ENCODE measurements at places on chromosomes 5 and 9.
A peak's percentile ranks its signal among the peaks of the same experiment; 100 is the strongest.

- DNase-seq = no peak
Measured at GRCh38 chr9:20358207-20358606, 264.1 kb downstream of the MLLT3 start.

DNA sequence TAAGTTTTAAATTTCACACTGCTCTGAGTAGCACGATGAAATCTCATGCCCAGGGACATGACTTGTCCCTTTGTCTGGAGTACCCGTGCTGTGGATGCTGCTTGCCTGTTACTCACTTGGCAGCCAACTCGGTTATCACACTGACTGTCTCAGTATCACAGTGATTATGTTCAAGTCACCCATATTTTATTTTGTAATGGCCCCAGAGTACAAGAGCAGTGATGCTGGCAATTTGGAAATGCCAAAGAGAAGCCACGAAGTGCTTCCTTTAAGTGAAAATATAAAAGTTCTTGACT lies 22.8 kb upstream of the SCGB3A2 start:
- no peak for DNase-seq

- DNase-seq = no peak
Measured at GRCh38 chr9:9124616-9125015, 1325.0 kb upstream of the DMAC1 start.

DNA sequence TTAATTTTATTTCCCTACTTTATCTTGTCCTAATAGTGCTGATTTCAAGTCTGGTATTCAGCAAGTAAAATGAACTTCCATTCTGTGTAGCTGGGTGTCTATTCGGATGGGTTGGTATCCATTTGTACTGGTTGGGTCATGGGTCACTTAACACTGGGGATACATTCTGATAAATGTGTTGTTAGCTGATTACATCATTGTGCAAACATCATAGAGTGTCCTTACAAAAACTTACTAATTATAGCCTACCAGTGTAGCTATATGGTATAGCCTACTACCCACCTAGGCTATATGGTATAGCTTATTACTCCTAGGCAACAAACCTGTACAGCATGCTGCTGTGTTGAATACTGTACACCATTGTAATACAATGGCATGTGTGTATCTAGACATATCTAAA lies 1373.7 kb upstream of the DMAC1 start:
- DNase-seq = no peak

DNA sequence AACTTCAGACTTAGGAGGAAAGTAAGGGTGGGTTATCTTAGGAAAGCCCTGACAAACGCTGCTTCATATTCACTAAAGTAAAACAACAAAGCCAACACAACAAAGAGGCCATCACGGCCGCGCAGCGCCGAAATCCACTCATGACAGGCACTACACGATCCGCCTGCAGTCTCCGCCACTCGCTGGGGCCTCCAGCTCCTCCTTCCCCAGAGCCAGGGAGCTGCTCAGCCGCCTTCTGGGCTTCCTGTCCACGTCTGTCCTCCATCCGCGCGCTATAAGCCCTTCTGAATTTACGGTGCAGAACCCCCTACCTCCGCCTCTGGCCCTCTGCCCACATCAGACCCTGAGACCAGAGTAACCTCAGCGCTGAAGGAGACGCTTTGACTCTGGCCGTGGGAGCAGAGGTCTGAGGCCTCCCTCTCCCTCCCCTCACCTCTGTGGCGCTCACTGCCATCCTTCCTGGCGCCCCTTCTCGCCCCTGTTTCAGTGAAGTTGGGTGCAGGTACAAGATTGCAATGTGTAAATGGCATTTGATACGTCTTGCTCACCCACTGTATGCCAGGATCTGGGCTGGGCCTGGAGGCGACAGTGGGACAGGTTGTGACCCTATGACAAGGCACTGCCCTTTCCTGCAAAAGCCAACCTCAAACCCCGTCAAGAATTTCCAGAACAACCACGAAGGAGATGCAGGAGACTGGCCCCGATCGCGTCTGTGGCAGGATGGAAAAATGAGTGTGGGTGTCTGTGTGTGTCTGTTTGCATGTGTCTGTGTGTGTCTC lies 74.9 kb upstream of the PHYKPL start:
- no peak for DNase-seq

GRCh38 chr5:73103870-73104299 lies 16.5 kb upstream of the TMEM171 start:
- DNase-seq = no peak

- DNase-seq = no peak
Measured at GRCh38 chr5:85278193-85278592, 893.5 kb upstream of the EDIL3 start.

- no peak for DNase-seq
Measured at GRCh38 chr5:57033103-57033502, 81.2 kb upstream of the MIER3 start.

DNA sequence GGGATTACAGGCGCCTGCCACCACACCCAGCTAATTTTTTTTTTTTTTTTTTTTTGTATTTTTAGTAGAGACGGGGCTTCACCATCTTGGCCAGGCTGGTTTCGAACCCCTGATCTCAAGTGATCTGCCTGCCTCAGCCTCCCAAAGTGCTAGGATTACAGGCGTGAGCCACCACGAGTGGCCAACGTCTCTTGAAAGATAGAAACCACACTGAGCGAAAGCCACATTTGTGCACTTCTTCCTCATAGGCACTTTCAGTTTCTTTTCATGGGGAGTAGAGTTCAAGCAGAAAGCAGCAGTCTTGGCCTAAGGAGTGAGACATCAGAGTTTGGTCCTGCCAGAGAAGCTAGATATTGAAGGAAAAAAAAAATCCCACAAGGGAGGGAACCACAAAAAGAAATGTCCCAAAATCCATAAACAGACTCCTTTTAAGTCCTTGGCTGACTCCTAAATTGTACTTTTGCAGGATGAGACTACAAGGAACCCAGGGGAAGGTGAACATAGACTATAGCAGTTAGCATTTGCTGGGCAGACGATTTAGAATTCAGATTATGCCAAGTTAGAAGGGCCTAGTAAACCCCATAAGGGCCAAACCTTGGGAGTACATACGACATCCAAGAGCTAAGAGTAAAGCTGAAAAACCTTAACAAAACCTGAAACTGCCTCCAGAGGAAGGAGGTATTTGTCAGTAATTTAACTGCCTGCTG lies 43.9 kb upstream of the GLIPR2 start:
- peak; percentile 8 for DNase-seq

- DNase-seq = no peak
Measured at GRCh38 chr9:117412006-117412715, 2.7 kb downstream of the ASTN2 start.

GRCh38 chr9:113219186-113219936 lies 1.7 kb downstream of the FKBP15 start:
- no peak for DNase-seq

DNA sequence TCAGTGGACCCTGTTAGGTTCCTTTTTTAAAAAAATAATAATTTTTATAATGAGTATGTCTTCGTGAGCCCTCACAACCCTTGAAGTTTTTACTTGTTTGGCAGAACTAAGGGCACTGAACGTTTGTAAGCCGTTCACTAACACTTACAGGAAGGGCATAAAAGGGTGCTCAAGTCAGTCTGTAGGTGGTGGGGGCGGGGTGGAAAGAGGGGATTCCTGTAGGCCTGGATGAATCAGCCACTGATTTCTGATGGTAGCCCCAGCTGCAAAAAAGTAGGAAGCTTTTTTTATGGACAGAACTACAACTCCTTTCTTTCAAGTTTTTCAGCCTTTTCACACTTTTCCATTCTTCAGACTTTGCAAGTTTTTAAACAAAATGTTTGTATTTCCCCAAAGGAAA lies 35.8 kb downstream of the PIK3R1 start:
- DNase-seq = peak; percentile 48

- no peak for DNase-seq
Measured at GRCh38 chr9:95505072-95505716, 11.6 kb downstream of the PTCH1 start.

DNA sequence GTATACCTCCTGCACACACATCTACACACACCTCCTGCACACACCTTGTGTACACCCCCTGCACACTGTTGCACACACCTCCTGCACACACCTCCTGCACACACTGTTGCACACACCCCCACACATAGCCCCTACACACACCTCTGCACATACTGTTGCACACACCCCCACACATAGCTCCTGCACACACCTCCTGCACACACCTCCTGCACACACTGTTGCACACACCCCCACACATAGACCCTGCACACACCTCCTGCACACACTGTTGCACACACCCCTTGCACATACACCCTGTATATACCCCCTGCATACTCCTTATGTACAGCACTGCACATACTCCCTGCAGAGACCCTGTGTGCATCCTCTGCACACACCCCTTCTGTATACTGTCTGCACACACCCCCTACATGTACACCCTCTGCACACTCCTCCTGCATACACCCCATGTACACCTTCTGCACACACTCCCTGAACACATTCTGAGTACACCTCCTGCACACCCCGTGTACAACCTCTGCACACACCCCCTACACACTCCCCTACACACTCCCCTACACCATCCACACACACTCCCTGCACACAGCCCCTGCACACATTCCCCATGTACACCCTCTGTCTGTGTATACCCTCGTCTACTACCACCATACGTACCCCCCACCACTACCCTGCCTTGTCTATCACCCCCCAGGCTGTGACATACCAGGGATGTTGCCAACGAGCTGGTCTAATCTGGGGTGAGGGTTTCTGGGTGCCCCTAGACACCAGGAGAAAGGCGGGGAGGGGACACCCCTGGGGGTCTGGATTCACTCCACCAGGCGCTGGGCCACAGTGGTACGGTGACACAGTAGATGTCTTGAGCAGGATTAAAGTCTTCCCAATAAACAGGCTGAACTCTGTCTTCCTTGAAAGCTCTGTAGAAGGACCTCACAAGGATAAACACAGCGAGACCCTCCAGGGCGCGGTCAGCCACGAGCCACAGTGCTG lies 1.1 kb upstream of the CEP72 start:
- DNase-seq = no peak

GRCh38 chr5:19546521-19546920 lies 441.5 kb downstream of the CDH18 start:
- no peak for DNase-seq

GRCh38 chr5:176361437-176362232 lies at the start of gene KIAA1191:
Gene KIAA1191 (minus strand): TSS chr5:176361764. CDS start chr5:176359508, 2,256 bp downstream.
- peak; percentile 87 for DNase-seq

GRCh38 chr5:150509992-150510391 lies 2.1 kb downstream of the NDST1 start:
- no peak for DNase-seq

- peak; percentile 53 for DNase-seq
Measured at GRCh38 chr5:138753794-138754698, 821 bp downstream of the CTNNA1 start.

- no peak for DNase-seq
Measured at GRCh38 chr9:33416996-33417395, 14.6 kb upstream of the AQP7 start.

DNA sequence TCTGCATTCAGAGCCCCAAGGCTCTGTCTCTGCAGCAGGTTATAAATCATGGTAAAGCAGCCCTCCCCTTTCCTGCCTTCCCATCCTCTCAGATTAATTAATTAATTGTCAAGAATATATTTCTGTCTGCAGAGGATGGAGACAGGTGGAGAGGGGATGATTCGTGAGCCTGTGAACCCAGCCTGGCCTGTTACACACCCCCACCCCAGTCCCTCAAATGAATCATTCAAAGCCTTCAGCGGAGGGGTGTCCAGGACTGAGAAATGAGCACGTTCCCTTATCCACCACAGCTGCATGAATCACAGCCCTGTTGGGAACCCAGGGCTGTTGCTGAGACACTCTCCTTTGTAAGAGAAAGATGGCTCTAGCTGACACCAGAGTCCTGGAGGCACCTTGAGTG lies 56.0 kb downstream of the NIPAL4 start:
- peak; percentile 19 for DNase-seq

DNA sequence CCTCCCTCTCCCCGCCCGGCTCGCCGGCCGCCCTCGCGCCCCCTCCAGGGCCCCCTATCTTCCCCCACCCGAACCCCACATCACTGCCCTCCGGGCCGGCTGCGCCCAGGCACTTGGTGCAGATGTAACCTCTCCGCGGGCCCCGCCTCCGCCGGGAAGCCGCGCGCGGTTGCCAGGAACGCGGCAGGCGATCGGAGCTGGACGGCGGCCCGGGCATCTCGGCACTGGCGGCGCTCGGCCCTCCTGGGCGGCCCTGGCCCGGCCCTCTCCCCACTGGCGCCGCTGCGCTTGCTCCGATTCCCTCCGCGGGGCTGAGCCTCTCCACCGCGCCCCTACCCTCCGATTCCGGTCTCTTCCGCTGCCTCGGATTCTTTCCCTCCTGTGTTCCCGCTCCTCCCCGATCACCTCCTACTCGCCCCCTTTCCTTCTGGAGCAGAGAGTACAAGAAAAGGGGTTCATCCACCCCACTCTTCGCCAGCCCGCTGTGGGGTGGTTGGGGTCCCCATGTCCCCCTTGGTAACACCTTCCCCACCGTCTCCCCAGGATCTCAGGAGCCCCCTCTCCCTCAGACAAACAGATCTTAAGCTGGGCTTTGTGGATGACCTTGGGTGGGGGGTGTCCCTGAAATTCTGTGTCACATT lies 70.6 kb downstream of the C9orf50 start:
- no peak for DNase-seq

DNA sequence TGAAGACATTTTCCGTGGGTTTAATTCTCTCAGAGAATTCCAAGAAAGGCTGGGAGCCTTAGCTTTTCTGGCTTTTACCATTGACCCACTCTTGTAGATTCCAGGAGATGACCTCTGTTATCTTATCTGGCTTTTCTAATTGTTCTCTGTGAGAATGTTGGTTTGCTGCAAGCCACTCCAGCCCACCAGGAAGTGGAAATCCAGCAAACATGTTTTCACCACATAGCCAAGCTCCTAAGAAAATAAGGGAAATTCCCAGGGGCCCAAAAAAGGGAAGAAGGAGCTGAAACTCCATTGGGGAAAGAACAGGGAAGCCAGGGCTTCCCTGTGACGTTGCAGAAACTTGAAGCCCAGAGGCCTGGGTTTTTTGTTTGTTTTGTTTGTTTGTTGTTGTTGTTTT lies 19.7 kb downstream of the GPR107 start:
- no peak for DNase-seq

DNA sequence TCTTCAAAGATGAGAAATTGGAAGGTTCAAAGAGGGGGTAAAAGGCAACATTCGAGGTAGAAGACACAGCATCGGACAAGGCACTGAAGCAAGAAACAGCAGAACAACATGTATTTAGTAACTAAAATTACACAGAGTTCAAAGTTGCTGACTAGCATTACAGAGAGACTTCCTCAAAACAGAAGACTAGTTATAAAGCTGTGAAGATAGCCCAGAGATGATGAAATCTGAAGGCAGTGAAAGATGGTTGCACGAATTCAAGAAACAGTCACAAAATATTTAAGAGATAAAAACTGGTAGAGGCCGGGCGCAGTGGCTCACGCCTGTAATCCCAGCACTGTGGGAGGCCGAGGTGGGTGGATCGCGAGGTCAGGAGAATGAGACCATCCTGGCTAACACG lies 16.3 kb downstream of the MAPKAP1 start:
- no peak for DNase-seq

DNA sequence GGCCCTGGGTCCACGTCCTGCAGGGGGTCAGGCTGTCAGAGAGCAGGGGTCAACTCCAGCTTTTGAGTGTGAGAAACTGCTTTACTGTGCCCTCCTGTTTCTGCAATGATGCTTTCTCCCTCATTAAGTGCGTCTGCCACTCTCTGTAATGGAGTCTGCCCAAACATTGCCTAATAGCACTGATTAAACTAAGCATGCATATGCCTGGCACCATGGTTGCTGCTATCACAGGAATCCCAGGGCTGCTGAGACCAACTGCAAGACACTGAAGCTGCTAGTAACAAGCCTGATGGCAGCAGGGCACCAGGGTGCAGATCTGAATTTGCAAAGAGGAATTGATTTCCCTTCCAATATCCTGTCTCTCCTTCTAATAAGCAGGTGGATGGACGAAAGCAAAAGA lies 125.3 kb downstream of the SLC24A2 start:
- DNase-seq = no peak
